ENCODE measurements at places on chromosomes 5 and 9.
A peak's percentile ranks its signal among the peaks of the same experiment; 100 is the strongest.

DNA sequence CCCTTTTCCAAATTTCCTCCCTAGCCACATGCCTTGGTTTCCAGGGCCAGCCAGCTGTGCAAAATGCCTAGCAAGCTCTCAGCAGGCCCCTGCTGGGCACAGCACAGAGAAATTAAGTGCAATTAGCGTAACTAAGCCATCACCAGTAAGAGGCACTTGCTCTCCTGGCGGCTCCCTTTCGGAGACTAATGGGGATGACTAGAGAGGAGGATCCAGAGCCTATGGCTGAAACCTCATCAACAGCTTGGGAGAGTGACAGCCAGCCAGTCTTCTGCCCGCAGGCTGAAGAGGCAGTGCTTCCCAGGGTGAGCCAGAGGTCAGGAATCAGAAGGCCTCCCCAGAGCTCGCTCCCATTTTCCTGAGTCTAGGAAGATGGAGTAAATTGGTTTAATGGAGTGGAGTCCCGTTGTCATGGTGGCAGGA is 108.4 kb downstream of the KCNIP1 start:
- DNase-seq: no peak

DNA sequence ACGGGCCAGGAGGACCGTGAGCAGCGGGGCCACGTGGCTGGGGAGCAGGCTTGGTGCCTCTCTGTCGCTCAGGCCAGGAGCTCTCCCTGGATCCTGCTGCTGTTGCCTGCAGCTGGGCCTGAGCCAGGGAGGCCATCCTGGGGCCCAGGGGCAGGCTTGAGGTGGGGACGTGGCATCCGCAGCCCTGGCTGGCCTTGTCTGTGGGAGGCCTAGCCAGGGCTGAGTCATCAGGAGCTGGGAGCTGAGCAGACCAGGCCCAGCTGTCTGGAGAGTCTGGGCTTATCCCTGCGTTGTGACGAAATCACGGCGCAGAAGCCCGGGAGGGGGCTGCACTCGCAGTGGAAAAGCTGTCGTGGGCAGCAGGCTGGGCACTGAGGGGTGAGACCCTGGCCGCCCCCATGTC is 138.8 kb upstream of the COL5A1 start:
- peak; percentile 99 for DNase-seq

- no peak for DNase-seq
Measured at GRCh38 chr5:144201588-144201987, 30.9 kb downstream of the KCTD16 start.

DNA sequence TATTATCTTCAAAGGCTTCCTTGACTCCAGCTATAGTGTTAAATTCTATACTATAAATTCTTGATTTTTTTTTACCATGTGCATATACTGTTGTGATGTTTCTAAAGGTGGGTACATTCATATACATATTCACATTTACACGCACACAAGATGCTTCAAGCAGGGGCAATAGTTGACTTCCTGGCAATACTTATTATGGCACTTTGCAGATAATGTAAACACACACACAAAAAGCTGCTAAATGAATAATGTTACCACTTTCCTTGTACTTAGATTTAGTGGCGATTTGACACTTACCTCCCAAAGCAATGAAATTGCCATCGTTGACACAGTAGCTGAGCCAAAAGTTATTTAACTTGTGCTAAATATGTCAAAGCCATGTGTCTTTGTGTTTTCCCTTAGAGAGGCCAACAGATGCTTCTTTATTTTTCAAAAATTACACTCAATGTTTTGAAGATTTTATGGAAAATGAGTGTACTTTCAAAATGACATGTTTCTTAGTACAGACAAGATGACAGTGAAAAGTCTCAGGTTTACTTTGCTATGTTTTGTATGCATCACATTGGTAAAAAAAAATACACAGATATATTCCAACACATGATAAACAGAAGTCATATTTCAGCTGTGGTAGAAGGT is 12.2 kb upstream of the ERAP2 start:
- no peak for DNase-seq

GRCh38 chr5:59560553-59560952 is 333.0 kb downstream of the PDE4D start:
- DNase-seq: no peak

DNA sequence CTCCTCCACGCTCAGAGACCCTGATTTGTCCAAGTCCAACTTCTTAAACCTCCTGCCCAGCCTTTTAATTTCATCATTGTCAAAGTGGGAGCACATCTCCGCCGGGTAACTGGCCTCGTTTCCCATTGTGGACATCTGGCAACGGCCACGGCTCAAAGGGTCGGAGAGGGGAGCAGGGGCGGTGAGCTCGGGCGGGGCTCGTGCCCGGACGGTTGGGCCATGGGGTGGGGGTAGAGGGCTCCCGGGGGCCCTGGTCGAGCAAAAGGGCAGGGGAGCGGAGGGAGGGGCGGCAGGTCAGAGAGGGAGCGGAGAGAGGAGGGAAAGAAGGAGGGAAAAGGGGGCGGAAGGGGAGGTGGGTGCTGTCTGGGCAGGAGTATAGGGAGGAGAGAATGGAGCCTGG is at the start of gene PPP3R2:
Gene PPP3R2, minus strand, starts transcription at position 174 of the 400 bp plus-strand sequence. Its CDS starts 48 bp downstream, at position 126.
- no peak for DNase-seq

- DNase-seq: peak; percentile 17
Measured at GRCh38 chr5:8864053-8864452, 681.8 kb downstream of the SEMA5A start.

GRCh38 chr5:176784218-176785165 is 25.9 kb upstream of the UNC5A start:
- DNase-seq: peak; percentile 79

DNA sequence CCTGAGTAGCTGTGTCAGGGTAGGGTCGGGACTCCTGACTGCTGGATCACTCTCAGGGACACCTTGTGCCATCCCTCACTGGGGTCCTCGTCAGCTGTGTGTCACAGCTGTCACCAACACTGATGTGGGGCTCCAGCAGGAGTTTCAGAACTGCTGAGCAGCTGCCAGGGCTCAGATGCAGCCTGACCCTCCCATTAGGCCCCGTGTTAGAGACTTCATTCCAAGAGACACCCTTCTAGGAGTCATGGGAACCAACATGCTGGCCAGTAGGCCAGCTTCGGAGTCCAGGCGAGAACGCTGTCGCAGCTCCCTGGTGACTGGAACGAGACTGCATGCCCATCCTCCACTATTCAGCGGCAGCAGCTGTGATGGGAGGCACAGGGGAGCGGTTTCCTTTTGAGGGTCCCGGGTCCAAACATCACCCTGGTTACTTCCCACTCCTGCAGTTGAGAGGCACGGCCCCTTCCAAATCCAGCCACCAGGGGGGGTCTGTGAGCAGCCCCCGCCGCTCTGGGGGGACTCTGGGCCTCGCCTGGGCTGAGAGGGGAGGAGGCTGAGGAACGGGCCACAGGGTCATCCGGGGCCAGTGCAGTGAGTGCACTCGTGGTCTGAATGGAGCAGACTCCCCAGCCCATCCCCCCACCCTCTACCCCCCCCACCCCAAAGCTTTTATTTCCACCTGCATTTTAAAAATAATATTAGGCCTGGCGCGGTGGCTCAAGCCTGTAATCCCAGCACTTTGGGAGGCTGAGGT is 12.6 kb upstream of the TCF7 start:
- peak; percentile 89 for DNase-seq

GRCh38 chr5:154203798-154204578 is 13.5 kb downstream of the GALNT10 start:
- DNase-seq: no peak

DNA sequence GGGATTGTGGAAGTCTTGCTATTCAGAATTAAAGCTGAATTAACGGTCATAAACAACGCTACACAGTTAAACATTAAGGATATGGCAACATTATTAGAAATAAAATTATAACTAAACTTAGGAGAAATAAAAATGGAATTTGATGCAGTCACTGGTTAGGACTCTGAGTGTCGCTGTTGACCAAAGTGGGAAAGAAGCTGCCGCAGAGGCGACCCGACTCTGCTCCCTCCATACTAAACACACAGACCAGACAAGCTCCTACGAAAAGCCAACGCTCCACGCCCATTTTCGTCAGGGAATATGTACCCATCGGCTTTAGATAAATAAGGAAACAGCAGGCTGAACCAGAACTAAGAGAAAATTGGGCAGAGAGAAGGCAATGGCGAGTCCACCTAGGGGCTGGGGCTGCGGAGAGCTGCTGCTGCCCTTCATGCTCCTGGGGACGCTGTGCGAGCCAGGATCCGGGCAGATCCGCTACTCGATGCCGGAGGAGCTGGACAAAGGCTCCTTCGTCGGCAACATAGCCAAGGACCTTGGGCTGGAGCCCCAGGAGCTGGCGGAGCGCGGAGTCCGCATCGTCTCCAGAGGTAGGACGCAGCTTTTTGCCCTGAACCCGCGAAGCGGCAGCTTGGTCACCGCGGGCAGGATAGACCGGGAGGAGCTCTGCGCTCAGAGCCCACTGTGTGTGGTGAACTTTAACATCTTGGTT is at the start of gene PCDHGA5:
Gene PCDHGA5, plus strand, starts transcription at position 211 of the 709 bp plus-strand sequence. Its CDS starts 169 bp downstream, at position 380.
- no peak for DNase-seq

DNA sequence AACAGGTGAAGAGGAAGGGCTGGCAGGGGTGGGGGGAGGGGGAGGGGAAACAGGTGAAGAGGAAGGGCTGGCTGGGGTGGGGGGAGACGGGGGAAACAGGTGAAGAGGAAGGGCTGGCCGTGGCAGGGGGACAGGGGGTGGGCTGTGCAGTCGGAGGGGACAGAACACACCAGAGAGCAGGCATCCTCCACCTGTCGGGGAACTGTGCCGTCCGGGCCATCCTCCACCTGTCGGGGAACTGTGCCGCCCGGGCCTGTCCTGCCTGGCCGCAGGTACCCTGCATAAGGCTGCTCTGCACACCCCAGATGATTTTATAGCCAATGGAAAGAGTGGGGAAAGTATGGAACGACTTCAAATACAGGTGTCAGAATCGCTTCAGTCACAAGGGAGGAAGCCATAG is 32.5 kb upstream of the PPP1R26 start:
- DNase-seq: no peak

GRCh38 chr9:129080298-129080600 is 662 bp upstream of the DOLPP1 start:
- no peak for DNase-seq

- no peak for DNase-seq
Measured at GRCh38 chr5:174733091-174733690, 8.8 kb downstream of the MSX2 start.

- peak; percentile 47 for DNase-seq
Measured at GRCh38 chr9:91825422-91825821, 124.6 kb downstream of the ROR2 start.

GRCh38 chr9:36818965-36819870 is 214.8 kb downstream of the PAX5 start:
- peak; percentile 35 for DNase-seq

DNA sequence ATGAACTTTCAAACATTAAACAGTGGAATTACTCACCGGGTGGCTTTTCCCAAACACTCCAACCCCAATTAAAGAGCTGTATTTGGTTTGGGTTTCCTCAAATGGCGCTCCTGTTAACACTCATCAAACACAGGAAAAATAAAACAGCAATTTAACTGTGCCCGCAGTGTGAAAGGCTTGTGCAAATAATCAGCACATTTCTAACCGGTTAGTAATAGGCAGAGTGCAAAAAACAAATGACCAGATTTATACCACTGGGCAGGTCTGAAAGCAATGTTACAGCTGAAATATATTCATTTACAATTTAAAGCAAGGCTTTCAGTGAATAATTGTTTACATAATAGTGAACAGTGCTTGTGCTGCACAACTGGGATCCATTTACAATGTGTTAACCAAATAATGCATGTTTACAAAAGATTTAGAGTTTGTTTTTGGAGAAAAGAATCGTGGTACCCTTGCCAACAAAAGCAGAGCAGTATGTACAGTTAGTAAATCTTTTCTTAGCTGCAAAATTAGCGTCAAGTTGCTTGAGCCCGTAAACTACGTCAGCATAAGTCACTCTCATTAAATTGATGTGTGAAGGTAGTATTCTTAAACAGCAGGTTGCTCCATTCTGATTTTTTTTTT is 662.9 kb upstream of the ZNF608 start:
- no peak for DNase-seq

GRCh38 chr5:180636016-180636402 is 13.4 kb downstream of the FLT4 start:
- no peak for DNase-seq

DNA sequence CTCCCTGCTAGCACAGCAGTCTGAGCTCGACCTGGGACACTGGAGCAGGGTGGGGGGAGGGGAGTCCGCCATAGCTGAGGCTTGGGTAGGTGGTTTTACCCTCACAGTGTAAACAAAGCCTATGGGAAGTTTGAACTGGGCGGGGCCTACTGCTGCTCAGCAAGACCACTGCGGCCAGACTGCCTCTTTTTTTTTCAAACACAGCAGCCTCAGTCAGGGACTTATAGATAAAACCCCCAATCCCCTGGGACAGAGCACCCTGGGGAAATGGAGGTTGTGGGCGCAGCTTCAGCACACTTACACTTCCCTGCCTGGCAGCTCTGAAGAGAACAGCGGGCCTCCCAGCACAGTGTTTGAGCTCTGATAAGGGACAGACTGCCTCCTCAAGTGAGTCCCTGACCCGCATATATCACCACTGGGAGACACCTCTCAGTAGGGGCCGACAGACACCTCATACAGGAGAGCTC is 151.1 kb upstream of the APC start:
- no peak for DNase-seq

Data from GM03348 (cell line).